ENCODE measurements at places on chromosomes 16 and 17. TPM values are rescaled to one million over a fixed set of nuclear protein-coding genes. Genes with fewer than 3 reads are reported as not detected.

MRPL12 gene
- 247 TPM for polyA plus RNA-seq

DRC3 gene
- polyA plus RNA-seq = 2.3 TPM

WNT9B gene
- not detected for polyA plus RNA-seq

SPOP gene
- polyA plus RNA-seq = 70.9 TPM

GRCh38 chr17:79073016-79073705 is 1.5 kb upstream of the ENGASE start:
- no peaks in the 10 kb centered on the region for H3K36me3 ChIP-seq
- no peak overlapping the region for H3K4me3 ChIP-seq
- H3K27ac ChIP-seq = no peak overlapping the region
- peaks cover 5% of the 10 kb centered on the region for H3K4me1 ChIP-seq
- no peaks in the 10 kb centered on the region for H3K27me3 ChIP-seq
- no peak for DNase-seq

DNA sequence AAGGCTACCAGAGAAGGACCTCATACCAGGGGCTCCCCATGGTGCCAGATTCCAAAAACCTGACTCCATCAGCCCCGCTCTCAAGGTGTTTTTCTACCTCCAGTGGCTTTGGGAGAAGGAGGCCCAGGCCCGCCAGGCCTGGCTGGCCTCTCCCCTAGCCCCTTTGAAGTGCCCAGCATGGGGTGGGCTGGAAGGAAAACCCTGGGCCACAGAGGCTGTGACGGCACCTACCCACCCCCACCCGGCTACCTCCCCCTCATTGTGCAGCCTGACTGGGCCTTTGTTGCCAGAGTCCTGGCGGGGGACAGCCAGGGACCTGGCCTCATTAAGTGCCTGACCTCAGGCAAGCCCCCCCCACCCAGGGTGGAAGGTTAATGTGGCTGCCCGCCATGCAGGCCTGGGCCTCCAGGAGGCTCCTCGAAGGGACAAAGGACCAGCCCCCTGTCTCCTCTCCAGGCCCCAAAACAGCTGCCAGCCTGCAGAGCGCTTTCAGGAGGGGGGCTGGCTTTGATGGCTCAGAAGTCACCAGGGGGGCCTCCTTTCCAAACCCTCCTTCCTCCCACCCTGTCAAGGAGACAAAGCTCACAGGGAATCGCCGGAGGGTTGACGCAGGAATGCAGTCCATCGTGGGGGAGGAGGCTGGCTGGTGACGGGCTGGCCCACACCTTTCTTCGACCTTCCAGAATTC is 159.4 kb downstream of the ZNF423 start:
- no peaks in the 10 kb centered on the region for H3K36me3 ChIP-seq
- no peak for DNase-seq
- peaks cover 7% of the 10 kb centered on the region for H3K4me1 ChIP-seq
- peaks cover 2% of the 10 kb centered on the region for H3K27me3 ChIP-seq

DNA sequence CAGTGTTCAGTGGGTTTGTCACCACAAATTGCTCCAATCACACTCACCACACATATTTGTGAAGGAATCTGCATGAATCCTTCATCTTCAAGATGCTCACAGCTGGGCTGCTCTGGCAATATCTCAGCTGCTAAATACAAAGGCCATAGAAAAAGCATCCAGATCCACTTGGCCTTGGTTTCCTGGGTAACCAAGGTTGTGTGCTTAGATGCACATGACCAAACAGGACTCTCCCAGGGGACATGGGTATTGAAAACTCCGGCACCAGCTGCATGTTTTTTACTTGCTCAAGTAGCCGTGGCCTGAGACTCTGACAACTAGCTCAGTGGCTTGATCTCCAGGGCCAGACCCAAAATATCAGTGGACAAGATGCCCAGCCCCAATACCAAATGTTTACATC is 131.3 kb downstream of the CBLN1 start:
- H3K27ac ChIP-seq = no peak overlapping the region
- no peaks in the 10 kb centered on the region for H3K4me1 ChIP-seq
- H3K27me3 ChIP-seq = no peaks in the 10 kb centered on the region
- no peak for DNase-seq

DNA sequence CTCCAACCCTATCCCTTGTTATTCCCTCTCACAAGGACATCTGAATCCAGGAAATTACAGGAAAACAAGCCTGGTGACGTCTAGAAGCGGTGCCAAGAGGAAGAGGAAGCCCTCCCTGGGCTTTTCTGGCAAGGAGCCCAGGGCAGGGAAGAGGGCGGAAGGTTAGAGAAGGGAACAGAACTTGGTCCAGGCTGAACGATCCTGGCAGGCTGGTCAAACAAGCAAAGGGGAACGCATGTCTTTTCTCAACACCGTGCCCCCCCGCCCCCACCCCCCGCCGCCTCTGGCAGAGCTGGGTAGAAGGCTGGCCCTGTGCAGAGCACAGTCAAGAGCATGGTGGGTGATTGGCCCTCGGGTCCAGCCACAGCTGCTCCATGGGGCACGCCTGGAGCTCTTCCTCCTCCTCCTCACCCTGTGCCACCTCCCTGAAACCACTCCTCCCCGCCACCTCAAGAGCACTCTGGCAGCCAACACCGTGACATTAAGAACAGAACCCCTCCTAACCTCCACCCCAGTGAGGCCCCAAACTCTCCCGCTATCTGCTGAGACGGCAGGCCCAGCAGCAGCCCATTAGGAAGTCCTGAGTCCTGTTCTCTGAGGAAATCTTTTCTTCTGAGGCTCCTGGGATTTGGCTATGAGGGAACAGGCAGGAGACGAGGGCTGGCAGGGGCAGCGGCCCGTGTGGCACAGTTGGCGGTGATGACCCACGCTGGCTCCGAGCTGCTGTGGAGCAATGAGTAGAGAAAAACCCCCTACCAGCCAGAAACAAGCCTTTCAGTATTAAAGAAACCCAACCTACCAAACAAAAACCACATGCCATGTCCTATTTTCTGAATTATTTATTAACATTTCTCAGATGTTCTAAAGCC is 7.3 kb downstream of the C16orf86 start:
- peaks cover 15% of the 10 kb centered on the region for H3K4me1 ChIP-seq
- no peak for DNase-seq
- no peak overlapping the region for H3K27ac ChIP-seq
- no peaks in the 10 kb centered on the region for H3K36me3 ChIP-seq
- no peak overlapping the region for H3K4me3 ChIP-seq
- H3K27me3 ChIP-seq = no peaks in the 10 kb centered on the region

GRCh38 chr17:35046740-35047283 is 16.7 kb downstream of the RFFL start:
- H3K4me3 ChIP-seq = peak overlapping the region; percentile 57
- H3K27ac ChIP-seq = peak overlapping the region; percentile 75
- no peaks in the 10 kb centered on the region for H3K27me3 ChIP-seq
- DNase-seq = peak; percentile 81
- H3K4me1 ChIP-seq = peaks cover 42% of the 10 kb centered on the region

DNA sequence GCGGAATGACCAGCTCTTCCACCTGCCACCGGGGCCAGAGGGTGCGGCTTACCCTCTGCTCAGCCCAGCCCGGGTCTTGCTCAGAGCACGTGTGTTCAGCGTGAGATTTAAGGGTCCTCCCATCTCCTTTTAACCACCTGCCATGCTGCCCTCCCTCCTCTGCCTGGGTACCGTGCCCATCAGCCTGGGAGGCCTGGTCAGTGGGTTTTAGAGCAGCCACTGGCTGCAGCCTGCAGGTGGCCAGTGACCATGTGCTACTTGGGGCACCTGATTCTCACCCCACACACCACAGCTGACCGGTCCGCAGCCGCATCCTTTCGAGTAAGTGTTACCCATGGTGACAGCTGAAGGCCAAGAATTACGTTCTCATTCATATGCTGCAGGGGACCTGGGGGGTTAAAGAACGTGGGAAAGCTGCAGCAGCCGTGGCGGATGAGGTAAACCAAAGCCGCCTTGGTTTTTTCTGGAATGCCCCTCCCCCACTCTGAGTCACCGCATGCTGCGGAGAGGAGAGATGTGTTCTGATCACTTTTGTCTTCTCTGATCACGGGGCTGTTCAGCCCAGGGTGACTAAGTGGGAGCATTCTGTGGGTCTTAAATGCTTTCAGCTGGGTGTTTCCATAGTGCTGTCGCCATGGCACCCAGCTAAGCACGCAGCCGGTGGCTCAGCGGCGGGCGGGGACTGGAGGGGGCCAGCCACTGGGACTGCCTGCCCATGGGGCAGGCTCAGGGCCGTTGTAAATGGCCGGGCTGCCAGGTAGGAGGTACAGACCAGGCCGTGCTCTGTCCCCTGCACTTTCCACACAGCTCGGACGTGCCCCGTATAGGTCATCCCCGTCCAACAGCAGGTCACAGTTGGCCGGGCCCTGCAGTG is 59.8 kb downstream of the BAIAP2 start:
- DNase-seq = peak; percentile 21
- no peaks in the 10 kb centered on the region for H3K27me3 ChIP-seq
- H3K4me1 ChIP-seq = peaks cover 11% of the 10 kb centered on the region

GRCh38 chr16:35305476-35305875 is 1846.1 kb downstream of the TP53TG3F start:
- no peaks in the 10 kb centered on the region for H3K4me1 ChIP-seq
- no peaks in the 10 kb centered on the region for H3K27me3 ChIP-seq
- DNase-seq = no peak
- H3K4me3 ChIP-seq = no peak overlapping the region
- no peaks in the 10 kb centered on the region for H3K36me3 ChIP-seq

GRCh38 chr17:2361010-2361760 is 23.9 kb downstream of the SGSM2 start:
- H3K36me3 ChIP-seq = no peaks in the 10 kb centered on the region
- no peak overlapping the region for H3K4me3 ChIP-seq
- H3K4me1 ChIP-seq = no peaks in the 10 kb centered on the region
- no peaks in the 10 kb centered on the region for H3K27me3 ChIP-seq
- no peak for DNase-seq

- no peak for DNase-seq
- H3K27me3 ChIP-seq = no peaks in the 10 kb centered on the region
- H3K4me3 ChIP-seq = no peak overlapping the region
- no peaks in the 10 kb centered on the region for H3K36me3 ChIP-seq
Observed at GRCh38 chr16:53925107-53925410, 221.1 kb downstream of the FTO start.

All from GM12878 (cell line).